ENCODE measurements at places on chromosomes 1 and 21.
A peak's percentile ranks its signal among the peaks of the same experiment; 100 is the strongest.

GRCh38 chr1:15341634-15342407, 67.9 kb upstream of the EFHD2 start:
- DNase-seq: no peak

- no peak for DNase-seq
These were observed 321.0 kb downstream of the RPS6KC1 start for GRCh38 chr1:213371847-213372619.

- DNase-seq: no peak
These were observed 12.4 kb upstream of the FAAP20 start for GRCh38 chr1:2206813-2207487.

DNA sequence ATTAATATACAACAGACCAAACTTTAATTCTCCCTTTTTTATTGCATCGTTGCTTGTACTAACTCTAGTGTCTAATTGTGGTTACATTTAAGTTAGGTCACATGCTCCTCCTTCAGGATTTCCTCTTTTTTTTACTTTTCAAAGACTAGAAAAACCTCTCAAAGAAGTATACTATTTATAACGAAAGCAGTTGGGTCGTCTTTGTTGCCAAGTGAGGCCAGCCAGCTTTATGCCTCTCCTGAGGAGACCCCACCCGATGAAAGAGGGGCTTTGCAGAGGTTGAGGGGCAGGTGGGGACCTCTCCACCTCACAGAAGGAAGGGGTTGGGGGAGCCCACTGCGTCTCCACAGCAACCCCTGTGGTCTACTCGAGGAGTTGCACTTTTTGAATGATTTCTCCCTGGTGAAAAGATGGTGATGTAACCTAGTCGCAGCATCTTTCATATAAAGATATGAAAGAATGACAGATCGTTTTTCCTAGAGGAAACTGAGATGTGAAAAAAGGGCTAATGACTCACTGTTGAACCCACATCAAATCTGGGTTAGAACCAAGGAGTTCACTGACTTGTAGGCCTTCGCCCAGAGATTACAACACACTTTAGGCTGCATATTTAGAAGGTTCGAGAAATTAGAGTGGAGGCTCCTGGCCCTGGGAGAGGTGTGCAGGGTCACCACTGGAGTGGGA, 6.4 kb downstream of the TGFB2 start:
- peak; percentile 46 for DNase-seq

DNA sequence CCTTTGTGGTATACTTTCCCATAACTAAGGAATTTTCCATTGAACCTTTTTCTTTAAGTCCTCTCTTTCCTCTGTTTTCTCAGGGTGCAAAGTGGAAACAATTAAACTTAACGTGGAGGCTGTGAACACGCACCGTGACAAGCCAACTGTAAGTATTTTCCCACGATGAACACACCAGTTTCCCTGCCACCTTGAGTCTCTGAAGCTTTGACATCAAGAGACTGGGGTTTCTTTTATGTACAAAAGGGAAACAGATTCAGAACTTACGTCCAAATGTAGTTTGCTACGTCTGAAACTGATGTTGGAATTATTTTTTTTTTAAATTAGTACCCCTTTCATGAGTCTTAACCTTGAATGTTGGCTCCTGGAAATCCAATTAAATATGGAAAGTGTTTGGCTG, 17.2 kb upstream of the C4BPB start:
- DNase-seq: no peak

DNA sequence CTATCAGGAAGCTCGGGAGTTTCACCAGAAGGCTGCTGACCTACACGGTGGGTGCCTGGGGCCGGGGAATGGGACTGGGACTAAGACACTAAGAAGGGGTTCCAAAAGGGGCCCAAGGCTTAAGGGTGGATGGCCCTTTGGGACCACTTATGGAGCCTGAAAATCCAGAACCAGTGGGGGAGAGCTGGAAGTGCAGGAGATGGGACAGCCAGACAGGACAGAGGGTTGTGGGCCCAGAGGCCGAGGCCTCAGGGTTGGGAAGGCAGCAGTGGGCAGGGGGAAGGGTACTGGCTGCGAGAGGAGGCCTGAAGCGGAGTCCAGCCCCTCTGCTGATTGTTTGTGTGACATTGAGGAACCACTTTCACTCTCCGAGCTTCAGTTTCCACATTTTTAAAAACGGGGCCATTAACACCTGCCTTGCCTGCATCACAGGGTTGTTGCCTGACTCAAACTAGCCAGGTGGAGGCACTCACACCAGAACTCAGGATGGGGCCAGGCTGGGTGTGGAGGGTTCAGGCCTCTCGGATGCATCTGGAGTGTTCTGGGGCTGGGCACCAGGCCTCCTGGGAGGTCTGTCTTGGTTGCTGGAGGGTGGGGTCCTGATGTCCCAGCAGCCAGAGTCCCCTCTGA, 3.0 kb downstream of the TTC24 start:
- no peak for DNase-seq

DNA sequence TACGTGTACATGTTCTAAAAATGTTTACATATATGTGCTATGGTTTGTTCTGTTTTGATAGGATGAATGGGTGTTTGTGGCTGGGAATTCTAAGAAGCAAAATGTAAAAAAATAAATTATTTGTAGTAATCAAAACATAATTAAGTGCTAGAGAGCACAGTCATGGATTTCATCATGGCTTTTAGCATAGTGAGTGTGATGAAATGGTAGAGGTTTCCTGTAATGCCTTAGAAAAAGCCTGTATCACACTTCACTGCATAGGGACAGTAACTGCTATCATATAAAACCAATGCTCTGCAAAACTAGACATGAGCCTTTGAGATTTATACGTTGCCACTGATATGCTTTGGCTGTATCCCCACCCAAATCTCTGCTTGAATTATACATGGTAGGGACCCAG, 99.8 kb downstream of the PTGER3 start:
- DNase-seq: no peak

DNA sequence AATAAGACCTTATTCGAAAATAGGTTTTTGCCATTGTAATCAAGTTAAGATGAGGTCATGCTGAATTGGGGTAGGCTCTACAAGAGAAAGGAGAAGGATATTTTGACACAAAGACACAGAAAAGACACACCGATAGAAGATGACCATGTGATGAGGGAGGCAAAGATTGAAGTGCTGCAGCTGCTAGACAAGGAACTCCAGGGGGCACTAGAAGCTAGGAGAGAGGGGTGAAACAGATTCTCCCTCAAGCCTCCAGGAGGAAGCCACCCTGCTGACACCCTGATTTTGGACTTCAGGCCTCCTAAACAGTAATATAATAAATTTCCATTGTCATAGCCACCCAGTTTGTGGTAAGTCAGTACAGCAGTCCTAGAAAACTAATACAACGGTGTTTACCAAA, 506.8 kb upstream of the CAMK1G start:
- no peak for DNase-seq

- no peak for DNase-seq
These were observed 14.0 kb downstream of the C1orf52 start for GRCh38 chr1:85245456-85245855.

- DNase-seq: peak; percentile 96
These were observed 6.4 kb downstream of the RHOC start for GRCh38 chr1:112700290-112701226.

- DNase-seq: no peak
These were observed 19.4 kb downstream of the PTPRF start for GRCh38 chr1:43549921-43550597.

DNA sequence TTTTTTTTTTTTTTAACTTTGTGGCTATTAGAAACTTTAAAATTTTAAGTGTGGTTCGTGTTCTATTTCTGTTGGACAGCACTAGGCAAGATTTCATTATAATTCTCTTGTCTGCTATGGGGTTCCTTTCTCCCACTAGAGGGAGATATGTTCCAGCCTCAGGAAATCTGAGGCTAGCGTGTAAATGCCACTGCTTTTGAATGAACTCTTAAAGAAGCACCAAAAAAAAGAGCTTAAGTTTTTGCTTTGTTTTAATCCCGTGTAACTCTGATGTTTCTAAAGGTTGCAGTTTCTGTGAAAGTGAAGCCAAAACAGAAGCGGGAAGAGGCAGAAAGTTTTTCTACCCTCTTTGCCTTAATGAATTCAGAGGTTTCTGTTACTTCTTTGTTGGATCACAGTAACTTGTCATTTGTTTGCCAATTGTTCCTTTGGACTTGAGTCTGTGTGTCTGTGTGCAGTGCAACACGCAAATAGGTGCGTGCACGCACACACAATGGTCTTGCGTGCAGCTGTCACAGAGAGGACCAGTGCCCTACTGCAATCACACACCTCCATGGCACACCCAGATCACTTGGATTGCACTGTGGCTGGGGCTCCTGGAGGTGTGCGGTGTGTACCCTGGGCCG, 32.3 kb downstream of the HHAT start:
- peak; percentile 80 for DNase-seq

DNA sequence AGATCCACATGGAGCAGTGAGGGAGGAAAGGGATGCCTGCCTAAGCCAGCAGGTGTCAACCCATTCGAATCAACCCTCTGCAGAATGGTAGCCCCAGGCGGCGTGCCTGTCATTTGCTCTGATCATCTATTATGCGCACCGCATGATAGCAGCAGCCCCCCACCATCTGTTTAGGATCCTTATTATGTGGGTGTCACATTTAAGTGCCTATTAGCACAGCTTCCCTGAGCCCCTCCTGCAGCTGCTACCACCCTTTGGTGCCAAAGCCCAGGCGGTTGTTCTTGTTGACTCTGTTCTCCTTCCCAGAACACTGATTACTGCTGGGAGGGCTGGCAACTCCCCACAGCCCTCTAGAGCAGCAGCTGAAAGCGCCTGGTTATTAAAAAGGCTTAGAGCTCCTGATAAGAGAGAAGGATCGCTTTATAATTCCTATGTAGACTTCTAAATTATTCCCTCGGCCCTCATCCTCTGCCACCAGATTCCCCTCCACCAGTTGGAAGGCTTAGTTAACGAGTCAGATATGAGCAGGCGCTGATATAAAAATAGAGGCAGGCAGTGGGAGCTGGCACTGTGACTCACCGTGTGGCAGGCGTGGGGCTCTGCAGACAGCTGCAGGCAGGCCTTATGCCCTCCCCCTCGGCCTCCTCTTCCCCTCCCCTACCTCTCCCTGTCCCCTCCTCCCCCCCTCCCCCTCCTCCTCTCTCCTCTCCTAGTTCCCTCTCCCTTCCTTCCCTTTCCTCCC, 23.0 kb downstream of the ACTA1 start:
- DNase-seq: peak; percentile 44

DNA sequence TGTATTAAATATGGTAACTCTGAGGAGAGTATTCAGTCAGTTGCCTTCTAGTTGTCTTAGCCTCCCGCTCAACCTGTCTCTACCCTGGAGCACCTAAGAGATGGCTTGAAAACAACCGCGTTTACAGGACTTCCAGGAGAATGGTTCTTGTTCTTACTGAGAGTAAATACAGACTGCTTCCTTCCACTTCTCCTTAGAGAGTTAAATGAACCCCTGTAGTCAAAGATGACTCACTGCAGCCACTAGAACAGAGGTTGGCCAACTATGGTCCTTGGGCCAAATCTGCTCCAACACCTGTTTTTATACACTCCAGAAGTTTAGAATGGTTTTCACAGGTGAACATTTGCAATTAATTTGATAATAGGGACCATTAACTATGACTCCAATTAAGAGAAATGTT, 60.1 kb upstream of the ASB17 start:
- peak; percentile 6 for DNase-seq

DNA sequence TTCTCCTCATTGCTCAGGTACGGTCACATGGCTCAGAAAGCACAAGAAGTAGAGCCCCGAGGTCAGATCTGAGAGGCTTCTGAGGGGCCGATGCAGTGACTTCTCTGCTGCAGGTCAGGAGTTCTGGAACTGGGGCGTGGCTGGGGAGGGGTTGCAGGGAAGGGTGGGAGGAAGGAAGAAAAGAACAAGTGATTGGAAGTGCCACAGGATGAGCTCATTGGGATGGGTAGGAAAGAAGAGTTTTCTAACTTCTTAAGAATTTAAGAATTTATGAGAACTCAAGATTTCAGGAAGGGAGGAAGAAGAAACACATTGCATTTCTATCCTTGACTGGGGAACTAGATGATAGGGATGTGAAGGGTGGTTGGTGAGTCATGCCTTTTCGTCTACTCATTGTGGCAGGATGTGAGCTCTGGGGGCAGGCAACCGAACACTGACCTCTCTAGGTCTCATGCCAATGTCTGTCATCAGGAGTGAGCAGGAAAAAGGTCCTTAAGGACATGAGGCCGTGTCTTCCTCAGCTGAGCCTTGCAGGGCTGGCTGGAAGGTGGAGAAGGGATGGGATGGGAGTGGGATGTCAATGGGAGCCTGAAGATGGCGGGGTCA, 497 bp downstream of the FCRLB start:
- no peak for DNase-seq

GRCh38 chr1:28244549-28245251, 8.8 kb downstream of the ATP5IF1 start:
- DNase-seq: no peak

DNA sequence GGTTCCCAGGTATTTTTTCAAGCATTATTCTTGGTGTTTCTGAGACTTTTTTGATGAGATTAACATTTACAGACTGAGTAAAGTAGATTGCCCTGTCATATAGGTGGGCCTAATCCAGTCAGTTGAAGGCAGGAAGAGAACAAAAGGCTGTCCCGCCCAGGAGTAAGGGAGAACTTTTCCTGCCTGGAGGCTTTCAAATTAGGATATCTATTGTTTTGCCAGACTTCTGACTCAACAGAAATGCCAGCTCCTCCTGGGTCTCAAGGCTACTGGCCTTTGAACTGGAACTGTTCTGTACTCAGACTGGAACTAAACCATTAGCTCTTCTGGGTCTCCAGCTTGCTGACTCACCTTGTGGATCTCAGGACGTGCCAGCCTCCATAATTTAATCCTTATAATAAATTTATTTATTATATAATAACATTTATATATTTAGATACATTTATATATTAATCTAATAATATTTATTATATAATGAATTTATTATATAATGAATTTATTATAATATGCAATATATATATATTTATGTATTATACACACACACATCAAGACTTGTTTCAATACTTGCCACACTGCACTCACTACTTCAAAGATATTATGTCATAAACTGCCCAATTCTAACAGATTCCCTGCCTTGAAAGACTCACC, 510.8 kb upstream of the B3GALT2 start:
- DNase-seq: no peak

GRCh38 chr1:8031176-8031785, 5.2 kb upstream of the ERRFI1 start:
- peak; percentile 61 for DNase-seq

DNA sequence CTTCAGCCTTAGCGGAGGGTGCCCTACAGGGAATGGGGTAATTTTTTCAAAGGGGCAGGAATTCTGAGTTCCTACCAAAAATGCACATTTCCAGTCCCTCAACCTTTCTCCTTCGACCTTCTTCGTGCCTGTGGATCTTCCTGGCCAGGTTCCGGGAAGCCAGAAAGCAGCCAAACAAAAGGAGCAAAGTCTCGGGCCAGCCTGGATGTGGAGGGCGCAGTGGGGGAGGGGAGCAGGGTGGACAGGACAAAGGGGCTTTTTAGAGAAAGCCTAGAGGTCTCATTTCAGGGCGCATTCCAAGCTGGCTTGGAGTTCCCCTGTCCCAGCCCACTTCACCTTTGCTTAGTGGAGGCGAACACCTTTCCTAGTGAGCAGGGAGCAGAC, 2.9 kb upstream of the INAVA start:
- DNase-seq: no peak

Measured in pons (tissue), 1 donor.